ENCODE measurements at places on chromosomes 16 and 17.

DNA sequence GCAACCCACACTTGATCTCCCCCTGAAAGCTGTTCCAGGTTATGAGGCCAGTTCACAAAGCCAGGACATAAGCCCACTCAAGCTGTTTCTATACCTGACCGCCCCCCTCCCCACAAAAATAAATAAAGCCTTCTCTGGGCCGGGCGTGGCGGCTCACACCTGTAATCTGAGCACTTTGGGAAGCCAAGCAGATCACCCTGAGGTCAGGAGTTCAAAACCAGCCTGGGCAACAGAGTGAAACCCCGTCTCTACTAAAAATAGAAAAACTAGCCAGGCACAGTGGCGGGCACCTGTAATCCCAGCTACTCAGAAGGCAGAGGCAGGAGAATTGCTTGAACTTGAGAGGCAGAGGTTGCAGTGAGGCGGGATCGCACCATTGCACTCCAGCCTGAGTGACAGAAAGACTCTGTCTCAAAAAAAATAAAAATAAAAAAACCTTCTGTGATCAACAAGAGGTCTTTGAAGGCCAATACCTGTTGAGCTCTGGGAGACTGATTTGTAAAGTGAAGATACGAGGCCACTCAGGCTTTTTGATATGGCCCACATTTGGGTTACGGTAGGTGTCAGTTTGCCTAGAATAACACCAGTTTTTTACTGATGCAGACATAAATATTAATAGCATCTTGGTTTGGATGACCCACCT lies 2.2 kb downstream of the KDM8 start:
- no peak for DNase-seq

- peak; percentile 57 for DNase-seq
These were observed 93.6 kb upstream of the MPHOSPH6 start for GRCh38 chr16:82263521-82264143.

GRCh38 chr16:66619534-66620428 lies 15.3 kb downstream of the CMTM3 start:
- DNase-seq: no peak

DNA sequence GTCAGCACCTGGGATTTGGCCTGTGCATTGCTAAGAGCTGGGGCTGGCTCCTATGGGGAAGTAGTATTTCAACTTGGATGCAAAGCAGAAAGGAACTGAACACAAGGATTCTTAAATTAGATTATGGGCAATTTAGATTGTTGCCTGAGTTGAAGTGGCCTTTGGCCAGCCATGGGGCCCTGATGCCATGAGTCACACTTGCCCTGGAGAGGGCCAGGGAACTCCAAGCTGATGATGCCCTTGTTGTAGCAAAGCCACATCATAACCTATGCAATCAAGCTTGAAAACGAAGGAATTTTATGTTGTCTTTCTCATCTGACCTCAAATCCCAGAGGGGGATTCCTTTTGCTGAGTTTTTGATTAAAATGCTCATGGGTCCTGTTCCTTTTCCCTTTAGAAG lies 3.9 kb upstream of the SPATA32 start:
- DNase-seq: no peak

- DNase-seq: no peak
These were observed 87.8 kb downstream of the CYB561 start for GRCh38 chr17:63358111-63358839.

- DNase-seq: no peak
These were observed 13.6 kb upstream of the C1QTNF8 start for GRCh38 chr16:1109648-1110047.

GRCh38 chr16:79509906-79510305 lies 90.6 kb downstream of the MAF start:
- DNase-seq: no peak

- no peak for DNase-seq
These were observed 7.8 kb downstream of the ITGAX start for GRCh38 chr16:31362476-31363405.

DNA sequence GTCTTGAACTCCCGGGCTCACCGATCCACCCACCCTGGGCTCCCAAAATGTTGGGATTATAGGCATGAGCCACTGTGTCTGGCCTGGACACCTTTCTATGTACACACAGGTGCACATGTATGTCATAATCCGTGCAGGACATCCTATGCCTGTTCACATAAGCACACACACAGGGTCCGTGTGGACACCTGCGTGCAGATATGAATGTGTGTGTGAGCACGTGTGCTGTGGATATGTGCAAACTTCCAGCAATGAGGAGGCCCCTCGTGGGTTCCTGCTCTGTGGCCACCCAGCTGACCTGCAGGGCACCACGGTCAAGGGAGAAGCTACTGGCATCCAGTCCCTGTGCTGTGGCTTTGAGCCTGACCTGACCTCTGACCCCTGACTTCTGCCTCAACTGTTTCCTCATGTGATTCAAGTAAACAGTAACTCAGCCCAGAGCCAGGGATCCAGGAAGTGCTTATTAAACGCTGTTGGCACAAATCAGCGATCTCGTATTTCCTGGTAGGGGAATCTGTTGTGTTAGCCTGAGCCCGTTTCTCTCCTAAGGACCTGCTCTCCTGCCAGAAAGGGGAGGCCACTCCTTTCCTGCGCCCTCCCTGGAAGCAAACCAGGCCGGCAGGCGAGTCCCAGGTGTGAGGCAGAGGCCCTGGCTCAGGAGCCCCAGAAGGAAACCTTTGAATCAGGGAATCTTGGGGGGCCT lies 6.5 kb downstream of the CPNE7 start:
- DNase-seq: no peak

- peak; percentile 83 for DNase-seq
These were observed 3.6 kb downstream of the EVI2B start for GRCh38 chr17:31310260-31310659.

GRCh38 chr16:54952195-54952594 lies 21.5 kb downstream of the IRX5 start:
- DNase-seq: no peak

All from CD4-positive, alpha-beta T cell treated with Interleukin-12 subunit alpha and Interleukin-12 subunit beta, for 1 hour (primary cell).